ENCODE measurements at places on chromosomes 1 and 21. TPM values are rescaled to one million over a fixed set of nuclear protein-coding genes. Genes with fewer than 3 reads are reported as not detected.

The CLCNKB gene
- total RNA-seq: not detected

The PCBP3 gene
- total RNA-seq: 3.4 TPM

The GIPC2 gene
- total RNA-seq: not detected

The DIO1 gene
- not detected for total RNA-seq

The LHX4 gene
- not detected for total RNA-seq

The BROX gene
- total RNA-seq: 51.3 TPM

The KRTAP10-10 gene
- total RNA-seq: not detected

The CTSK gene
- 11.2 TPM for total RNA-seq

The NPPA gene
- not detected for total RNA-seq

The ERICH3 gene
- total RNA-seq: not detected

The KCNT2 gene
- not detected for total RNA-seq

The HFM1 gene
- not detected for total RNA-seq

Measured in CD4-positive, alpha-beta T cell (primary cell).